Right kidney (tissue), 9 donors: ENCODE measurements at places on chromosomes 5 and 9.

GRCh38 chr9:6759185-6759977 is 1.6 kb downstream of the KDM4C start:
- peak; percentile 13 for DNase-seq

- DNase-seq, result no peak
Observed at GRCh38 chr5:134637116-134637721, 4.6 kb upstream of the SAR1B start.

DNA sequence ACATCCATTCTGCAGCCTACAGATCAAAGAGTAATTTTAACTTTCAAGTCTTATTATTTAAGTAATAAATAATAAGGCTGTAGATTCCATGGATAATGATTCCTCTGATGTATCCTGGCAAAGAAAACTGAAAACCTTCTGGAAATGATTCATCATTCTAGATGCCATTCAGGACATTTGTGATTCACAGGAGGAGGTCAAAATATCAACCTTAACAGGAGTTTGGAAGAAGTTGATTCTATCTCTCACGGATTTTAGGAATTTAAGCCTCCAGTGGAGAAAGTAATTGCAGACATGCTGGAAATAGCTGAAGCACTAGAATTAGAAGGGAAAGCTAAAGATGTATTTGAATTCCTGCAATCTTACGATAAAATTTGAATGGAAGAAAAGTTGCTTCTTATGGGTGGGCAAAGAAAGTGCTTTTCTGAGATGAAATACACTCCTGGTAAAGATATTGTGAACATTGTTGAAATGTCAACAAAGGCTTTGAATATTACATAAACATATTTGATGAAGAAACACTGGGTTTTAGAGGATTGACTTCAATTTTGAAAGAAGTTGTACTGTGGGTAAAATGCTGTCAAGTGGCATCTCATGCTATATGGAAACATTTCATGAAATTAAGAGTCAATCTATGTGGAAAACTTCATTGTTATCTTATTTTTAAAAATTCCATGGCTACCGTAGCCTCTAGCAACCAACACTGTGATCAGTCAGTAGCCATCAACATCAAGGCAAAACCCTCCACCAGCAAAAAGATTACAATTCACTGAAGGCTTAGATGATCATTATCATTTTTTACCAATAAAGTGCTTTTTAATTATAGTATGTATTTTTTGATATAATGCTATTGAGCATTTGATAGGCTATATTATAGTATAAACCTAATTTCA is 1141.0 kb downstream of the CDH12 start:
- peak; percentile 22 for DNase-seq

DNA sequence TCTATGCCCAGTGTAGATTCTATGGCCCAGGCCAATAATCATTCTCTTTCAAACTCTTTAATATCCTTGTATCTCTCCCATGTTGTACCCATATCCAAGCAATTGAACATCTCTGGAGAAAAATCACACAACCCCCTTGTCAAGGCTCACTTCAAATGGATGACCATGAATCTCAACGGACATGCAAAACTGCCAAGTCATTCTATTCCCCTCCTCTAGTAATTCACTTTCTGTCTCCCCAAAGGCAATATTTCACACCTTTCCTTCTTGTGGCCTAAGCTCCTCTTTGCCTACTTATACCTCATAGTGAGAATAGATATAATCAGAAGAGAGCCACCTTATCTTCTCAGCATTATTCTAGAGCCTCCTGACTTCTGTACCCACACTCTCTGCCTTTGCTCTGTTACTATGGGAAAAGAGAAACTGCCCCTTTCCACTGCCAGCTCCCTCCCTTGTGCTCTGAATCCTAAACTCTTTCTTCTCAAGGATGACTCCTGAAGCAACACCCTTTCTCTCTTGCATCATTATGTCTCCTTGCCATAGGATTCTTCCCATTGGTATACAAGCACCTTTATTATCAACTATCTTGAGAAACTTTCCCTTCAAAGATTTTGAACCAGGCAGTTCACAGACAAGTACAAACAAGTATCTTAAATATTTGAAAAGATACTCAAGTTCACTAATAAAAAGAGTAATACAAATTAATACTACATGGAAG is 66.1 kb downstream of the RPS23 start:
- no peak for DNase-seq

- no peak for DNase-seq
Observed at GRCh38 chr5:74432216-74432615, 208.3 kb downstream of the ENC1 start.

GRCh38 chr9:13729955-13730354 is 450.5 kb upstream of the MPDZ start:
- no peak for DNase-seq

- no peak for DNase-seq
Observed at GRCh38 chr5:200985-201384, 9.7 kb downstream of the LRRC14B start.

- DNase-seq, result no peak
Observed at GRCh38 chr5:165260426-165260825, 1755.0 kb downstream of the MAT2B start.

DNA sequence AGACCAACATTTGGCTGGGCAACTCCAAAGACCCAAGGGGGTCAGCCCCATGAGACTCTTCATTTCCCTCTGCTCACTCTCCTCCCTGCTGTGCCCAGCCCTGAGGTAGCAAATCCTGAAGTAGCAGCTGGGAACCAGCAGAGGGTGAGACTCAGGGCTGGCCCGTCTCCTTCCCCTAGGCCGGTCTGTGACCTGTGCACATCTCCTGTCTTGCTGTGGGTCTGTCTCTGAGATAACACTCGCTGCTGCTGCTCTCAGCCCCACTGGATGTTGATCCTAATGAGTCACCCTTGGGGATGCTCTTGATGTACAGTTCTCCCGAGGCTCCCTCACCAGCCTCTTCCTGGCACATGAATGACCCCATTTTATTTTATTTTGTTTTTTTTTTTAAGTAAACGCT is 7.3 kb upstream of the OR2V1 start:
- DNase-seq, result no peak

DNA sequence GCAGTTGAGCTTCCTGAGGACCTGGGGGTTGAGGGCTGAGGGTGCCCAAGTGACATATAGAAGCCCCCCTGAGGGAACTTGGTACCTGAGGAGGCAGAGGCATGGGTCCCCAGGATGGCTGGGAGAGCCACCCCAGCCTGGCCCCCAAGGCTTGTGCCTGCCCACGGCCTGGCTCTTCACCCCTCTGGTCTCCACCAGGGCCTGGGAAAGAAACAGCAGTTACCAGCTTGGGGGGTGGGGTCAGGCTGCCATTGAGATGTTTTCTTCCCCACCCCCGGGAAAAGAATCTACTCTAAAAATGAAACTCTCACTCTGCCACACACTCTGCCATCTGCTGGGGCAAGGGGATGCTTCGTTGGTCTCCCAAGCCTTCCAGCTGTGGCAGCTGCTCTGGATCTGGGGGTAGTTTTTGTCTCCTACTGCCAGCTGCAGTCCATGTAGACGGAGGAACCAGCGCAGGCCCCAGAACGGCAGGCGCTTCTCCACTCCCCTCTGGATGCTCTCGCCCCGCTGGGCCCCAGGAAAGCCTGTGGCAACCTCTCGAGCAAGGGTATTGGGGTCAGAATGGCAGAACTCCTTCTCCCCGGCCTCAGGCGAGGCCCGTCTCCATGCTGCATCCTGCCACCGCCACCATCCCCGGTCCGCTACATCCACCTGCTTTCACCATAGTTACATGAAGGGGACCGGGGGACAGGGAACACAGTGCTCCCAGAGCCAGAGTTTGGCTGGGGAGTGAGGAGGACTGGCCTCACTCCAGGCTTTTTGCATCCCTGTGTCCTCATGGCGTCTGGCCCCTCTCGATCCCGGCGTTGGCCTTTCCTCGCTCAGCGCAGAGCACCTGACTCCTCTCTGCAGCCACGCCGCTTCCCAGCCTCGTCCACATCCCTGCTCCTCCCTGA is 123.5 kb downstream of the DAB2IP start:
- no peak for DNase-seq

GRCh38 chr9:21585756-21586752 is 103.9 kb upstream of the IFNE start:
- no peak for DNase-seq

- peak; percentile 81 for DNase-seq
Observed at GRCh38 chr5:81971111-81971711, 612 bp upstream of the ATG10 start.

GRCh38 chr5:140236891-140237598 is 62.1 kb downstream of the CYSTM1 start:
- DNase-seq, result no peak

DNA sequence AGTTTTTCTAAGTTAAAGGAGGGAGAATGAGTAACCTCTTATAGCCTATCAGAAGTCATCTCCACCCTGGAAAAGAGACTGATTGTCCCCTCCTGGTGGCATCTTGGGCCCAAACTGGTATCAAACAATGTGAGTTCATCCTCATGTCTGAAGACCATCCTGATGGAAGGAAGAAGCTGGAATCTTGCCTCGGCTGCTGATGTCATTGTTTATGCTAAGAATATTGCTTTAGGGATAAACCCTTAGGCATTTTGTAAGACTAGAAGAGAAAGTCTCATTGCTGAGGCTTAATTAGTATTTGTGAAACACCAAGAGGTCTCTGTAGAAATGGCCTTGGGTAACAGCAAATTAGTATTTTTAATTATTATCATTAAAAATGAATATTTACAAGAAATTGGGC is 65.7 kb upstream of the KCNN2 start:
- no peak for DNase-seq

- DNase-seq, result no peak
Observed at GRCh38 chr5:78252715-78253114, 41.8 kb downstream of the AP3B1 start.

DNA sequence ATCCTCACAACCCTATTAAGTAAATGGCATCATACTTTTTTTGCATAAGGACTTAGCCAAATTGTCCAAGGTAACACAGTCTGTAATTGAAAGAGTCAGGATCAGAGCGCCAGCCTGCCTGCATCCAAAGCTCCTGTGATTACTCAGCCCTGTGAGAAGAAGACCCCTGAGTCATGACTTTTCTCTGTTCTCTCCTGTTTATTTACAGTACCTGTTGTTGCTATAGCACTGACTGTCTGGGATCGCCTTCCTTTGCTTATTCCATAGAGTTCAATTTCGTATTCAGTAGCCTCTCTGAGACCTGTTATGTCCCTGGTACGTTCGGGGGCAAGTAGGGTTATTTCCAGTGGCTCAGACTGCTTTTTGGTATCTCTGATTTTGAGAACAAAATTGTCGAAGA is 71.8 kb downstream of the TNC start:
- no peak for DNase-seq

GRCh38 chr5:178240766-178241165 is 8.2 kb upstream of the PHYKPL start:
- DNase-seq, result no peak

GRCh38 chr5:1515311-1515920 is 8.3 kb downstream of the LPCAT1 start:
- no peak for DNase-seq

- no peak for DNase-seq
Observed at GRCh38 chr5:141636106-141636412, 590 bp downstream of the HDAC3 start.

GRCh38 chr9:751137-752051 is 90.1 kb upstream of the DMRT1 start:
- DNase-seq, result no peak

- DNase-seq, result no peak
Observed at GRCh38 chr9:92004045-92004392, 54.0 kb upstream of the ROR2 start.

DNA sequence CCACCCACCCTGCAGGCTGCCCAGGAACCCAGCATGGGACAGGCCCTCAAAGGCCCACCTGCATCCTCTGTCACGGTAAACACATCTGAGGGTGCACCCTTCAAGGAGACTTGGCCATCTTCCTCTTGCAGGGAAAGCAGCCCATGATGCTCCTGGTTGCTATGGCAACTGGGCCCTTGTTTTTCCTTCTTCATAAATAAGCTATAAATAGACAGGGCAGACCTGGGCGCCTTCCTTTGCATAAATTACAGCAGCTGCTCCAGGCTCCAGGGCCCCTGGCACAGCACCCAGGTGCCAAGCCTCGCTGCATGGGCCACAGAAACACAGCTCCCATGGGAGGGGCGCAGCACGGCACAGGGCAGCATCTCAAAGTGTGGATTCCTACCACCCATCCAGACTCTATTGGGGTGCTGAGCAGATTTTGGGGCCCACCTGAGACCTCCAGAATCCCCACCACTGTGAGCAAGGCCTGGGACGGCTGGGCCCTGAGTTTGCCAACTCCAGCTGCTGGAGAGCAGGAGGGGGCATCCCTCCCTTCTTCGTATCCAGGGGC is 5.8 kb upstream of the PSMB7 start:
- DNase-seq, result no peak

DNA sequence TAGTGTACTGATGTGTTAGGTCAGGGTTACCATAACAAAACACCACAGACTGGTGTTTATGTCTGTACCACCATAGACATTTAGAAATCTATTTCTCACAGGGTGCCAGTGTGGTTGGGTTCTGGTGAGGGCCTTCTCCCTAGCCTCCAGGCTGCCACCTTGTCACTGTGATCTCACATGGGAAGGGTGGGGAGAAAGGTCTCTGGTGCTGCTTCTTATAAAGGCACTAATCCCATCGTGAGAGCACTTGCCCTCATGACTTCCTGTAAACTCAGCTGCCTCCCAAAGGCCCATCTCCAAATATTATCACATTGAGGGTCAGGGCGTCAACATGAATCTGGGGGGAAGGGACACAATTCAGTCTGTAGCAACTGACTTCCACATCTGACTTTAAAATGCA is 49.8 kb downstream of the PIK3R1 start:
- no peak for DNase-seq

DNA sequence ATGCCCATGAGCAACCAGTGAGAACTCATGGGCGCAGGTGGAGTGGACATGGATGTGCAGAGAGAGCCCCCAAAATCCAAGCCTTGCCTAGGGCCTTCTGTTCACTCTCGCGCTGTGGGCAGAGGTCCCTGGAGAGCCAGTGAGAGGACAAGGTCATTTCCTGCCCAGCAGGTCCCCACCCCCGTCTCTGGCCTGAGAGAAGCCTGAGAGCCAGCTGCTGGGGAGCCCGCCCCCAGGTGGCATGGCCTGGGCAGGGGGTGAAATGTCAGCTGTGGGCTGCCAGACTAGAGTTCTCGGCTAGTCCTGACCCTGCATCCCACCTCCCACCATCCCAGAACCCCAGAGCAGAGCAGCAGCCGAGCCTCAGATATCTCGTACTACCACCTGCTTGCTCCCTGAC is 85.3 kb downstream of the BARX1 start:
- DNase-seq, result no peak

DNA sequence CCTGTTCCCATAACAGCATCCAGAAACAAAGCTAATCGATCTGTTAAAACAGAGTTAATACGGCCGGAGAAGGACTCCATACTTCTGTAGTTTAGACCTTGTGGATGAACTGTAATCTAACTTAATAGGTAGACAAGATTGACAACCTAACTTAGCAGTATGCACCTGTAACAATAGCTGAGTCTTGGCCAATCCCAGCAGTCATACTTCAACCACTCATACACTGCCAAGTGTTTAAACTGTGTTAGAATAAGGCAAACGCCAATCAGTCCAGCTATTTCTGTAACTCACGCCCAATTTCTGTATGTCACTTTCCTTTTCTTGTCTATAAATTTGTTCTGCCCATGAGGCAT is 33.7 kb upstream of the MACIR start:
- no peak for DNase-seq

DNA sequence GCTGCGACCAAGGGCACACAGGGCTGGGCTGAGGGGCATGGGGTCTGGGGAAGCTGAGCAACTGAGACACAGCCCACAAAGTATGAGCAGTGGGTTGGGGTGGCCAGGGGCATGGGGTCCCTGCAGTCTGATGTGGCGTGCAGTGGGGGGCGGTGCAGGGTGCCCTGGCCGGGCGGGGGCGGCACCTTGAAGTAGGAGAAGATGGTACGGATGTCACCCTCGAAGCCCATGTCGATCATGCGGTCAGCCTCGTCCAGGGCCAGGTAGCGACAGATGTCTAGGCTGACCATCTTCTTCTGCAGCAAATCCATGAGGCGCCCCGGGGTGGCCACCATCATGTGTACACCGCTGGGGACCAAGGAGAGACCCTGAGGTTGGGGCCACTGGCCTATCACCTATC is 3.3 kb downstream of the DDX41 start:
- DNase-seq, result no peak
